ENCODE measurements at places on chromosomes 3 and 15.

DNA sequence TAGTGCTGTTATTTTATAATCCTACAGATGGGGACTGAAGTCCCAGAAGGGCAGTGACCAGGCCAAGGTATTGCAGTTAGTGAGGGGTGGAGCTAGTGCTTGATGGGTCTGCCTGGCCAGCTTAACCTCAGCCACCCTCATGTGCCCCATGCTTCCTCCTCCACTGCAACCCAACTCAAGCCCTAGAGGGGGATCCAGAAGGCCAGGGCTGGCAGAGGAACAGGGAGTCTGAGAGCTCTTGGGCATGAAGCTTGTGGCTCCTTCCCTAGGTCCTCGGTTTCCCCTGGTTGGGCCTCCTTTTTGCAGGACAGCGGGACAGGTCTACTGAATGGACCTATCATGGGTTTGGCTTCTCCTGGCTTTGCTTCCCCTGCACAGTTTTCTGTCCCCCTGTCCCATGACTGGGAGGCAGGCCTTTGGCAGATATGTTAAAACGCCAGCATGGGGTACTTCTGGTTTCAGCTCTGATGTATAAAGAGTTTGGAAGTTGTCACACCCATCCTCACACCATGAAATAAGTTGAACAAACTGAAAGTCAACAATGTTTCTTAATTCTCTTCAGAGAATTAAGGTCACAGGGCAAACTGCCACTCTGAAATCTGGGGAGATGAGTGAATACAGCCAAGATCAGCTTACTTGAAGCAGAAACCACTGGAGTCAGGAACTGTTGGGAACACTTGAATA is 103.3 kb downstream of the SMAD6 start:
- DNase-seq = no peak

DNA sequence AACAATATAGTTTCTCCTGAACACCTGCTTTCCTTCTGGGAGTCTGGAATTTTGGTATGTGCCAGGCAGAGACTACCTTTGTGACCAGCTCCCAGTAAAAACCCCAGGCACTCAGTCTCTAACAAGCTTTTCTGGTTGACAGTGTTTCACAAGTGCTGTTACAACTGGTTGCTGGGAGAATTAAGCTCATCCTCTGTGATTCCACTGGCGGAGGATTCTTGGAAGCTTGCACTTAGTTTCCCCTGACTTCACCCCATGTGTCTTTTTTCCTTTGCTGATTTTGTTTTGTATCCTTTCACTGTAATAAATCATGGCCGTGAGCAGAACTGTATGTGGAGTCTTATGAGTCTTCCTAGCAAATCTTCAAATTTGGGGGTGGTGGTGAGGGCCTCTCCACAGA is 5.7 kb upstream of the TAGLN3 start:
- DNase-seq = no peak

DNA sequence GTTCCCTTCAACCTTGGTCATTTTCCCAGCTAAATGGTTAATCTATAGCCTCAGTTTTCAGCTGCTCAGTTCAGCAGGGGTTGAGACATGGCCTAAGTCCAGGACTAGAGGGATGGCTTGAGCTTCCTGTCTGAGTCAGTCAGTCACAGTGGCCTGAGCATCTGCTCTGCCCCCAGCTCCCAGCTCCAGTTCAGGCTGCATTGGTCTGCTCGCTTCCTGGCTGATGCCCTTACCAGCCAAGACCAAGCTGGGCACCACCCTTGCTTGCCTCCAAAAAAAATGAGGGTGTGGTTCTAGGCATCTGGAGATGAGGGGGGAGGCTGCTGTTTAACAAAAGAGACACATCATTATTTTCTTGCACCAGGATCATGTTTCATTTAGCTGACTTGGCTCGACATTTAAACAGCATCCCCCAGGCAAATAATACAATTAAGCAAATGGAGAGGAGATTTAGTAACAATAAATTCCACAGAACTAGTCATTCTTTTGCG is 70.7 kb downstream of the WNT5A start:
- peak; percentile 62 for DNase-seq

GRCh38 chr15:99076555-99077308 is 28.1 kb upstream of the SYNM start:
- DNase-seq = peak; percentile 82

GRCh38 chr3:102481050-102481449 is 46.2 kb downstream of the ZPLD1 start:
- no peak for DNase-seq

GRCh38 chr3:4503050-4503449 is 9.9 kb downstream of the ITPR1 start:
- DNase-seq = no peak

GRCh38 chr3:11221818-11222415 is 50.3 kb upstream of the ATG7 start:
- DNase-seq = no peak

DNA sequence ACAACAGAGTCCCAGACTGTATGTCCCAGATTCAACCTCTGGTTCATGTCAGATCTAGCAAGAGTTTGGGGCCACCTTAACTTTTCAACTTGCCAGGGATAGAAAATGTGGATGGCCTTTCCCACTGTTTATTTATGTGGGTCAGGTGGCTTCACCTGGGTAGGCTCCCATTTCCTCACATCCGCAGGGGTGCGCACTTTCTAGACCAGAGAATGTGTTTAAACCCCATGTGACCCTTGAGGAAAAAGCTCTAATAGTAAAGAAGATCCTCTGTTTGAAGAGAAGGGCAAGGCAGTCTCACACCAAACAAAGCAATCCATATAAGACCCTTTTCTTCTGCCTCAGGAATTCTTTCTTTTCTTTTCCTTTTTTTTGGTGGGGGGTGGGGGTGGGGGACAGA is 167.2 kb upstream of the TSC22D2 start:
- DNase-seq = peak; percentile 38

DNA sequence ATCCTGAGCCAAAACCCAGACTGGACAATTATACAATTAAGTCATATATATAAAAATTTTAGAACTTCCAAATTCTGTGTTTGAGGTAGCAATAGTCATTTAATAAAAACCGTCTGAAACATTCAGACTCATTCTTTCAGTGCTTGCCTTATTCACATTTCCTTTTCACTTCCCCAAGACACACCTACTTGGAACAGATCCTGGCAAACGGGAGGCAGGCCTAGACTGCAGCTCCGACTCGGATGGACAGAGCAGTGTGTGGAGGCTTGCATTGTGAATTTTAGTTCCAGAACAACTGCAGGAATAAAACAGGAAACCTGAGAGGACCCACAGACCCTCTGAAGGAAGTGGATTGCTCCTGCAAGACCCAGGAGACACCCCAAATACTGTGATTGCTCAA is 341.4 kb downstream of the CNTN3 start:
- DNase-seq = no peak
